Stimulated activated CD8-positive, alpha-beta memory T cell treated with anti-CD3 and anti-CD28 coated beads, Interleukin-7, amount 100 ng/mL, for 1 hour (primary cell): ENCODE measurements at places on chromosomes 2 and 18.

GRCh38 chr2:120674246-120675170, 61.2 kb upstream of the GLI2 start:
- no peak for DNase-seq

DNA sequence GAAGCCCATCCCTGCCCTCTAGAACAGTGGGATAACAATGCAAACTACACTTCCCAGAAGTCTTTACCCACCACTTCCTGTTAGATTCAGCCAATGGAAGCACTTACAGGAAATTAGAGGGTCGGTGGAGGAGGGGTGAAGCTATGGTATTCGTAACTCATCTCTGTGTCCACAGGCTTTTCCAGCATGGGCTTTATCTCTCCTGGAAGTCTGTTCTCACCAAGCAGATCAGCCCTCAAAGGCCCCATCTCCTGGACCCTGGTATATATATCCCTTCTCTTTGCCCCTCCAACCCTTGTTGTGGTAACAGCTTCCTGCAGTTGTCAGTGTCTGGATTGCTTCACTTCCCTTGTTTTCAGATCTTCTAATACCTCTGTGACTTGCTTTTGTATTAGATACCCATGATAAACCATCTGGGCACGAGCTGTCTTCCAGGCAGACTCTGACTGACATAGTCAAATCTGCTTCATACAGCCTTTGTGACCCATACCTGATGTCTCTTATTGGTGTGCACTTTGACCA, 475.0 kb upstream of the POU3F3 start:
- DNase-seq = no peak

DNA sequence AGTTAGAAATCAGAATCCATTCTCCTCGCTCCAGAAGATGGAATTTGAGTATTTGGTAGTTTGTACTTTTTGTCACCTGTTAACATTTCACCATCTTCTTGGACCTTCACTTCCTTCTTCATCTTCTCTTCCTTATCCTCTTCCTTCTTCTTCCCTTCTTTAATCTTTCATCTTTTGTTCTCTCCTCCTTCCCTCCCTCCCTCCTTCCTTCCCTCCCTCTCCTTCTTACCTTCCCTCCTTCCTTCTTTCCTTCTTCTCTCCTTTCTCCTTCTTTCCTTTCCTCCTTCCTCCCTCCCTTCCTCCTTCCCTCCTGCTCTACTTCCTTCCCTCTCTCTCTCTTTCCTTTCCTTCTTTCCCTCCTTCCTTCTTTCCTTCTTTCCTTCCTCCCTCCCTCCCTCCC, 31.1 kb upstream of the LTBP1 start:
- no peak for DNase-seq

- DNase-seq = no peak
Measured at GRCh38 chr2:200095436-200095835, 140.1 kb downstream of the MAIP1 start.

GRCh38 chr2:232477751-232478510, 9.7 kb downstream of the ECEL1 start:
- no peak for DNase-seq

- DNase-seq = no peak
Measured at GRCh38 chr2:105274046-105274445, 32.5 kb downstream of the GPR45 start.

DNA sequence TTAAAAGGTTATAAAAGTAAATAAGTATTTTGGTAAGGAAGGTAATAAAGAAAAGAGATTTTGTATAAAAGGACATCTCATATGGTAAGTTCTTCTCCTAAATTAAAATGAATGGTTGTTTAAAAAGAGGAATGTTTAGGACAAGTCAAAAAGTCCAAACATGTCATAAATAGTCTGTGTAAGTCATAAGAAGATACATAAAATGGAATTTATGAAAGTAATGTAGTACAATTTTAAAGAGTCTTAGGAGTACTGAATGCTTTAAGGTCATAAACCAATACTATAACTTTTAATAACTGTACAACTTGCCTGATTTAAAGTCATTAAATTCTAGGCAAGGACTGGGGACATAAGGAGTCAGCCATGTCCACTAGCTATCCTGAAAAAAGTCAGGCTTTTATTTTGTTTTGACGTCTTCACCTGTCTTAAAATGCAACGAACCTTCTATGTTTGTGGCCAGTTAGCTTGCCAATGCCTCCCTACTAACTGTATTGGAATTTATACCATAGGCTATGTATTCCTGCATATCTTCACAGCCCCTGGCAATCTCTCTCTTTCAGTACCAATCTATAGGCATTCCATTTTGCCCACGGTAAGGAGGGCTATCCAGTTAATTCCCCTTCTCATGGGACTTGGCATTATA, 312.3 kb upstream of the LRRTM4 start:
- DNase-seq = no peak

- DNase-seq = no peak
Measured at GRCh38 chr18:53219853-53220252, 879.9 kb downstream of the DCC start.

GRCh38 chr18:74567822-74568221, 29.8 kb upstream of the ZNF407 start:
- no peak for DNase-seq

DNA sequence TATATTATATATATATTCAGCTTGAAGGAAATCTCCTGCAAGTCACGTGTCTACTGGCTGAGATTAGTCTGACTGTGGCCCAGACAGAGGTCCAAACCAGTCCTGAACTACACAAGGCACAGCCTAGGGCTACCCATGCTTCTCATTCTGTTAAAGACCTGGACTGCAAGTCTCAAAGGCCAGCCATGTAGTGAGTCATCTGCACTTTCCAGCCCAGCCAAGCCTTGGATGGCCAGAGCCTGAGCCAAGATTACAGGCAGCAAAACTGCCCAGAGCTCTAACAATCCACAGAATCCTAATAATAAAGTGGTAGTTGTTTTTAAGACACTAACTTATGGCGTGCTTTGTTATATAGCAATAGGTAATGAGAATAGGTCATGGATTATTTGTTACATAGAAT, 259.6 kb downstream of the SS18 start:
- DNase-seq = no peak

DNA sequence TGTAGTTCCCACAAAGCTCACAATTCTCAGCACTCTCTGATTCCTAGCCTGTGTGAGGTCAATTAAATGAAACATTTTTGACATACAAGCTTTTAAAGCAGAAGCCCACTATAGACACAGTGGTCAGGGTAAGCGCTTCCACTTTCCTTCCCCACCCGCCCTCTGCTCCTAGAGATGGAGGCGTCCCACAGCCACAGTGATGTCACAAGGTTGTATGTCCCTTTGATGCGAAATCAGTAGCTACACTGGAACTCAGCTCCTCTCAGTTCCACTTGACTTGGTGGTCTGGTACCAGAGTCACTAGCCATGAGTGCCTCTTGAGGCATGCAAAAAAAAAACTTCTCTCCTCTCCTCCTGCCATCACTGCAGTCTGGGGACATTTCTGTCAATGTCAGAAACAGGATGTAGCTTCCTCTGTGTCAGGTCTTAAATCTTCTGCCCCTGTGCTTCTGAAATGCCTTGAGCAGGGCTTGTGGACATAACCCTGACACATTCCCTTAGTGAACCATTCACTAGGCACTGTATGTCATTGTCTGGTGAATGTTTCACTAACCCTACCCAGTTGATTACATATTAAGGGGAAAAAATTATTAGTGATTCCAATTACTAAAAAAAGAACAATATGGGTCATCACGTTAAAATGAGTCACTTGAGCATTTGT, 7.8 kb downstream of the SULT1C4 start:
- DNase-seq = no peak

- DNase-seq = no peak
Measured at GRCh38 chr2:239629926-239630617, 229.3 kb upstream of the HDAC4 start.

DNA sequence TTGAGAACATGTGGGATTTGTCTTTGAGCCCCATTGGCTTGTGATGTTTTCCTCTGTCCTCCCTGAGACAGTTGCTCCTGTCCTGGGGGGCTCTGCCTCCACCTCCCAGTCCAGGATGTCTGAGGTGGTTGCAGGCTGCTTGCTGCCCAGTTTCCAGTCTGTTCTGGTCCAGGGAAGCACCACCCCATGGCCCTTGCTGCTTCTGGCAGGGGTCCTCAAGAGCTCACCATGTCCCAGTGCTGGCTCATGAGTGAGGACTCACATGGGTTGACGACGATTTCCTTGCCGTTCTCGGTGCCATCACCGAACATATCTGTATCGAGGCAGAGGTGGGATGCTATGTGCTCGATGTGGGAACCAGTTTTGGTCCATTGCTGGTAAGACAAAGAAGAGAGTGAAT, 103.4 kb upstream of the CAPN13 start:
- no peak for DNase-seq

GRCh38 chr2:62264186-62264585, 68.3 kb downstream of the B3GNT2 start:
- no peak for DNase-seq

GRCh38 chr2:172461591-172462372, 34.4 kb downstream of the ITGA6 start:
- peak; percentile 43 for DNase-seq

- DNase-seq = no peak
Measured at GRCh38 chr18:33440060-33441043, at the start of gene CCDC178. CCDC178 (minus strand) TSS chr18:33440721; CDS start chr18:33412088, 28,633 bp downstream.

DNA sequence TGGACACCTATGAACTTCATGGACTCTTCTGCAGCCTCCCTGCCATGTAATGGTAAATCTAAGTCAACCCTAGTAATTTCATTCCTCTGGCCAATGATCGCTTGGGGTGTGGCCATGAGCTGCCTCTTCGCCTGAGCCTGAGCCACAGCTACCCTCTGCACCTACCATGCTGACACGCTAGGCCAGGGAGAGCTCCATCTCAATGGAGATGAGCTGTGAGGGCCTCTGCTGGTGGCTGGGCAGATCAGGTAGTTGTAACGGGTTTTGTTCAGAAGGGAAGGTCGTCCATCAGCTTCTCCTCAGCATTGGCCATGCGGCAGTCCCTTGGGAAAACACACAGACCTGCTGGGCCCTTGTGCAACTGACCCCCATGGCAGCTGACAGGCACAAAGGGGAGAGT, 24.4 kb downstream of the MPHOSPH10 start:
- DNase-seq = no peak

DNA sequence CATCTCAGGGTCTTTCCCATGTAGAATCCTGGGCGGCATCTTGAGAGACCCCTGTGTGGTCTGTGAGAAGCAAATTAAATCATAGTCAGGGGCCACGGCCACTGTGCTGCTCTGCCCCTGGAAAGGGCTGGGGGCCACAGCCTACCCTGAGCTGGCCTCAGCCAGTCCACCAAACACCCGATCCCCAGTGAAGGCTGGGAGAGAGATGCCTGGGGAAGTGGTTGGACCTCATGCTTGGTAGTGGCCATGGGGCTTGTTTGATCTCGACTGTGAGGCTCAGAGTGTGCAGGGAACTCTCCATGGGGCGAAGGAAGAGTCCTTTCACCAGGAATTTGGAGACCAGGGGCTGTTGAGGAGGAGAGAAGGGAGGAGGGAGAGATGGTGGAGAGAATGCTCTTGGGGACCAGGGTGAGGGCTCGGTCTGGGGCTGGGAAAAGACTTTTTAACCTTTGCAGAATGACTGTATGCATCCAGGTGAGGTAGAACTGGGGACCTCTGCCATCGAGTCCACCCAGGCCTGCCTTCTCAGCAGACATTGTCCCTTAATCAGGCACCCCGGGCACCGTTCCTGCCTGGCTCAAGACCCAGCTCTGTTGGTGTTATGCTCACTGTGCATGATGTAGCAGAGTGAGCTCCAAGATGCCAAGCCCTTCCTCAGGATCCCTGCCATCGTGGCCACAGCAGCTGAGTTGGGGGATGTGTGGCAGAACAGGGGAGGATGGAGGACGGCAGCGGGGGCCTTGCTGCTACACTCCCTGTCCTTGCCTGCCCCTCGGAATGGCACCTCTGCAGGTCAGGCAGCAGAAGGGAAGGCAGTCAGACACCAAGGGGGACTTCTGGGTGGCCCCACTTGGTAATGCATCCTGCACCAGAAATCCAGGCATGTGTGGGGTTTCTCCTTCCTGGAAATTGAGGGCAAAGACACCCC, 249.9 kb downstream of the DYSF start:
- DNase-seq = no peak

GRCh38 chr2:136319237-136319636, 201.3 kb upstream of the CXCR4 start:
- no peak for DNase-seq

- no peak for DNase-seq
Measured at GRCh38 chr2:100941646-100942240, 60.3 kb upstream of the RPL31 start.

GRCh38 chr2:204331180-204331579, 214.1 kb upstream of the PARD3B start:
- DNase-seq = no peak

DNA sequence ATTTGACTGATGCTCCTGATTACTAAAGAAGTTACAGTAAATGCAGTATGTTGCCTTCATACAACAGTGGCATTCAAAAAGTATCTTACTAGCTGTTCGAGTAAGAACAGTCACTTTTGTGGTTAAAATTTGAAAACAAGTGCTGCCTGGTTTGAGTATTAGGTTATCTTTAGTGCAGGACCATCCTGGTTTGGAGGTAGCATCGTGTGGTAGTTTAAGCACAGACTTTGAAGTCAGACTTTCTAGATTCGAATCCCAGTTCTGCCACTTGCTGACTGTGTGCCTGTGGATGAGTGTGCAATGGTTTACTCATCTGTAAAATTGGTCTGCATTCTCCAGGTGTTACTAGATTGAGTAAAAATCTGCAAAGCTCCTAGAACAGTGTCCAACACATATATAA, 96.8 kb downstream of the SGPP2 start:
- no peak for DNase-seq

GRCh38 chr18:59062643-59063006, 77.1 kb upstream of the SEC11C start:
- DNase-seq = no peak

- no peak for DNase-seq
Measured at GRCh38 chr2:237194906-237195305, 109.2 kb downstream of the COPS8 start.

DNA sequence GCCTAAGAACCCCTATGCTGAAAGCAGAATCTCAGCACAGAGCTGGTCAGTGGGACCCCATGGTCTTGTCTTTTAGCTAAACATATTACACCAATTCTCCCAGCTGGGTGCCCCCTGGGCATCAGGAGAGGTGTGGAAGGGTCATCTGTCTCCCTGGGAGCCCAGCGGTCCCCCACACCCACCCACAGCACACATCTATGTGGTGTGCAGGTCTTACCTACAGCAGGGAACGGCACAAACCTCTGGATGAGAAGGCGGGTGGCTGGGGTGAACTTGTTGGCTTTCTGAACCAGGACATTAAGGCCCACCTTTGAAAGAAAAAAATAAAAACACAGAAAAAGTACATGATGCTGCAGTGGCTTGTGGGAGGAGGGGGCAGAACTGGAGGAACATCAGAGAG, 70.7 kb downstream of the EMX1 start:
- no peak for DNase-seq
